ENCODE measurements at places on chromosomes 2 and 18.

DNA sequence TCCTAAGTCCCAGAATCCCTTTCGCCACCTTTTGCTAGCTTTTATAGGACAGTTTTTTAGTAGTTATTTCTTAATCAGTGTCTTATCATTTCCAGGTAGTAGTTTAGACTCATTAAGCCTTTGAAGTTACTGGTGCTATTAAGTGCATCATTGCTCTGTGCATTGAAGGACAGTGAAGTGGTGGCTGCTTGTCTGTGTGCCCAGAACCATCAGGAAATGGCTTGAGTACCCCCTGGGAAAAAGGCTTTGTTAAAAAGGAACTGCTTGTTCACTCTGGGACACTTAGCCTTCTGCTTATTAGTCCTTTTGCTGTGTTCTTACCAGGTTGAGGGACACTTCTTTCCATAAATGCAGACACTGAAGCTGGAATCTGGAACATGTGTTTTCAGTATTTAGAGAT lies 30.0 kb downstream of the DTNA start:
- no peak for DNase-seq

- no peak for DNase-seq
These were observed 283.7 kb downstream of the NYAP2 start for GRCh38 chr2:225683258-225683657.

GRCh38 chr2:69422198-69422597 lies 15.0 kb downstream of the NFU1 start:
- DNase-seq: no peak

GRCh38 chr2:73036766-73037165 lies 34.7 kb downstream of the SFXN5 start:
- DNase-seq: no peak

DNA sequence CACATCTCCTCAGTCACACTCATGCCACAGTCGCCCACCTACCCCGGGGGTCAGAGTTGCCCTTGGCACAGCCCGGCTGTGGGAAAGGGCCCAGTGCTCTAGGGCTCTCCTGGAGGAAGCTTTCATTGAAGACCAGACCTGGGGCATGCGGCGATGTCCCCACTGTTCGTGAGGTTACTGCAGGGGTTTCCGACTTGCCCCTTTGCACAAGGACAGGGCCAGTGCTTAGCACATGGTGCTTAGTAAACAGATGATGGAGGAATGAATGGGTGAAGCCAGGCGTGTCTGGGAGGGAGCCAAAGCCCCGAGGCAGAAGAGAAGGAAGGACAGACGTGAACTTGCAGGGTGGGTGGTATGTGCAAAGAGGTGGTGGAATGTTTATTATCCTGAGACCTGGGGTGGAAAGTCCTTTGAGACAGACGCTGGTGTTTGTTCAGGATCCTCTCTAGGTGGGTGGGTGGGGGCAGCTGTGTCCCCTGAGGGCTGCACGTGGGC lies 205.9 kb upstream of the ARL4C start:
- no peak for DNase-seq

DNA sequence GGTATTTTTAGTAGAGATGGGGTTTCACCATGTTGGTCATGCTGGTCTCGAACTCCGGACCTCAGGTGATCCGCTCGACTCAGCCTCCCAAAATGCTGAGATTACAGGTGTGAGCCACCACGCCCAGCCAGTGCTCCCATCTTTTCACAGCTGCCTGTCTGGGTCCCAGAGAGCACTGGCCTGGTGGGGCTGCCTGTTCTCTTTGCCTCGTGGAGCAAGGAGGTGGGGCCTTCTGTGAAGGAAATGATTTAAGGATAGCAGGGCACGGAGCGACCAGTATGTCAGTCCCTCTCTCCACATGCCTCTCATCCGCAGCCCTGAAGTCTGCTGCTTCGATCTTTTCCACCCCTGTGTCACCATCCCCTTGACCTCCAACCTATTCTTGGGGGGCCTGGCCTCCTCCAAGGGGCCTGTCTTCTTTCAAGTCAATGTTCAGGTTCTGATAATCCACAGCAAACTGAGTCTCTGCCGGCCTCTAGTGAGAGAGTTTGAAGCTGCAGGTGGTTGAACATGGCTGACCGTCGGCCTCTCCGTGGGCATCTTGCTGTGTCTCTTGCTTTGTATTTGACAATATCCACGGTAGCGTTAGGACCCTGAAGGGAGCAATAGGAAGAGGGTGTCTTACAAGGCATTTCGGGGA lies 28.2 kb upstream of the GIGYF2 start:
- no peak for DNase-seq

DNA sequence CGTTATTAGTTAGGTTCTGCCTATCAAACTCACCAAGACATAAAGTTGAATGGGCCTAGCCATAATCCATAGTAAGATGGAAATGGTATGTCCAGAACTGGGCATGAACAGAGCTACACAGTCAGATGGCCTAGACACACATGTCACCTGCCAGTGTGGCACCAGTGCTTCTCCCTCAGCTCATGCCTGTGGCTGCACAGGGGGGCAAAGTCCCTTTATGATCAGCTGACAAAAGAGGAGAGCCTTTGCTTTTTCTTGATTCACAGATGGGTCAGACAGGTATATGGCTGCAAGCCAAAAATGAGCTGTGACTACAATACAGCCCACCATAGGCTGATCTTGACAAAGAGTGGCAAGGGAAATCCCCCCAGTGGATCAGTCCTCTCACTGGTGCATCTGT lies 28.3 kb upstream of the STARD7 start:
- no peak for DNase-seq

GRCh38 chr2:229270551-229271410 lies at the start of gene PID1:
PID1 (minus strand) TSS chr2:229271287; CDS start chr2:229271043, 244 bp downstream.
- DNase-seq: no peak

All from activated naive CD8-positive, alpha-beta T cell treated with anti-CD3 and anti-CD28 coated beads, Interleukin-2, amount 50 U/mL, for 24 hours (primary cell).